ENCODE measurements at places on chromosomes 1 and 21. TPM values are rescaled to one million over a fixed set of nuclear protein-coding genes. Genes with fewer than 3 reads are reported as not detected.

The GRHL3 gene
- 0.13 TPM for total RNA-seq

The DONSON gene
- 38.0 TPM for total RNA-seq

The UBL4B gene
- not detected for total RNA-seq

The RPE65 gene
- not detected for total RNA-seq

The BCAN gene
- not detected for total RNA-seq

The ZYG11B gene
- total RNA-seq = 11.9 TPM

The TEX35 gene
- not detected for total RNA-seq

The ERICH3 gene
- total RNA-seq = not detected

The MANEAL gene
- 8.0 TPM for total RNA-seq

The PPIAL4G gene
- total RNA-seq = 0.44 TPM

The IL12RB2 gene
- total RNA-seq = 32.8 TPM

The SPRR2E gene
- total RNA-seq = not detected

The COL11A1 gene
- total RNA-seq = not detected

The S100A7 gene
- total RNA-seq = not detected

The SAMD13 gene
- 0.35 TPM for total RNA-seq

The GPR157 gene
- 4.7 TPM for total RNA-seq

The SPATA45 gene
- not detected for total RNA-seq

The C1orf105 gene
- not detected for total RNA-seq

All from CD8-positive, alpha-beta memory T cell (primary cell).